Effector memory CD8-positive, alpha-beta T cell (primary cell): ENCODE measurements at places on chromosomes 5 and 9.

GRCh38 chr5:147832541-147832940 lies 1.1 kb upstream of the SPINK1 start:
- no peak for DNase-seq

DNA sequence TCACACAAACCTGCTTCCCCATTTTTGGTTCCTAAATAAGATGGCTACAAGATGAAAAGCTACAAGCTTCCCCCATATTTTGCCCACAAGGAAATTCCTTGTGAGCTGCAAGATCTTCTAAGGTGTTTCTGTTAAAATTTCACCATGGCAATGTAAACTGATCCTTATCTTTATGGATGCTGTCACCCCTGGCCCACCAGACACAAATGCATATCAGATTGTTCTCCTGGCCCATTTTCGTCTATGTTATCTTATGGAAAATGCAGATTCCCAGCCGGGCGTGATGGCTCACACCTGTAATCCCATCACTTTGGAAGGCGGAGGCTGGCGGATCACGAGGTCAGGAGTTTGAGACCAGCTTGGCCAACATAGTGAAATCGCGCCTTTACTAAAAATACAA lies 65.1 kb upstream of the IL6ST start:
- no peak for DNase-seq

GRCh38 chr5:62093976-62094375 lies 212.0 kb upstream of the KIF2A start:
- no peak for DNase-seq

DNA sequence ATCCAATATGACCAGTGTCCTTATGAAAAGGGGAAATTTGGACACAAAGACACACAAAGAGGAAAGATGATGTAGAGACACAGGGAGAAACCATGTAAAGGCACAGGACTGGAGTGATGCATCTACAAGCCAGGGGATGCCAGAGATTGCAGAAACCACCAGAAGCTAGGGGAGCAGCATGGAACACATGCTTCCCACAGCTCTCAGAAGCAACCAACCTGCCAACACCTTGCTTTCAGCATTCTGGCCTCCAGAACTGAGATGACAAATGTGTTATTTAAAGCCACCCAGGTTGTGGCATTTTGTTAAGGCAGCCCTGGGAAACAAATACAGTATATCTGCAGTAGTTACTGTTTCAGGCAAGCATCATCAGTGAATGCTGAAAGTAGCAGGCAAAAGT lies 23.2 kb downstream of the DAP start:
- DNase-seq, result no peak

- no peak for DNase-seq
These were observed 145.9 kb downstream of the FANCC start for GRCh38 chr9:95171596-95171995.

- DNase-seq, result no peak
These were observed 159.8 kb downstream of the TMC1 start for GRCh38 chr9:72681283-72681630.

DNA sequence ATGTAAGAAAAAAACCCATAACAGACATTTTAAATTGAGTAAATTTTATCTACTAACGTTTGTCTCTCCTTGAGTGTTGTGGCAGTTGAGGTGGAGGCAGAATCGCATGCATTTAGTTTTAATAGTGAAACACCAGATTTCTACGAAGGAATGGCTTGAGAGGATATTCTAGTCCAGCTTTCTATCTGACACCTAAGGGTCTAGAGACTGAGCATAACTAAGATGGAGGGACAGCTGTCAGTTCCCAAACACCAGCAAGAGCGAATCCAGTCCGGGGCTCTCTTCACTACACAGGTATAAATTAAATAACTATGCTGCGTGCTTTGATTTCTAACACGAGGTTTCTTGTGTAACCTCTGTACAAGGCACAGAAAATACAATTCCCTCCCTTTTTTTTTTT lies 1.4 kb downstream of the NCBP1 start:
- DNase-seq, result no peak

- no peak for DNase-seq
These were observed 403.7 kb downstream of the LRRC70 start for GRCh38 chr5:62982348-62982747.

- no peak for DNase-seq
These were observed 143.9 kb downstream of the DMRTA1 start for GRCh38 chr9:22590336-22591033.

DNA sequence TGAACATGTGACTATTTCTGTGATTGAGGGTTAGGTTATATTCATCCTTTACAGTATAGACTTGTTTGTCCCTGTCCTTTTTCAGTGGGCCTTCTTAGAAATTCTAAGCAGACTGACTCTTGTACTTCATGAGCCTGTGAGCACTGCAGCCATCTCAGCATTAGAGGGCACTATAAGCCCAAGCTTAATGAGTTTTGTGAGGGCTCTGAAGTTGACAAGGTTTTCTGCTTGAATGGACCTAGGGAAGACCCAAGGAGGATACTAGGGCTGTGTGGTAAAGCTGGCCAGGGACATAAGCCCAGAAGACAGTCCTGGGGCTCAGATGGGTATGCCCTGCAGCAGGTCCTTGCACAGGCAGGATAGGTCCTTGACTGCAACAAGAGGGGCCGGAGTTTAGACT lies 126.5 kb downstream of the MRPS30 start:
- DNase-seq, result no peak

DNA sequence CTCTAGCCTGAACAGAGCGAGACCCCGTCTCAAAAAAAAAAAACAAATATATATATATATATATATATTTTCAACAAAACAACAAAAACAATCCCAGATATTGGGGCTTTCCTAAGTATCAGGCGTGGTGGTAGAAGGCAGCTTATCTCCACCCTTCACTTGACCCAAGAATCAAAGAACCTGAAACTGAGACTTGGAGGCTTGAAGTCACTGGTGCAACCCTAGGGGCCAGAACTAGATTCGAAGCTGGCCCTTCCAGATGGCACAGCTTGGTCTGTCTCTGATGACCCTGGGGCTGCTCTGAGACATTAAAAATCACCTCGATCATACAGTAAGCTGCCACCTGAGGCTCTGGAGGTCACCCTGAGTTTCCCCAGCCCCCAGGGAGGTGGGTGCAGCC lies 1.3 kb upstream of the KCNMB1 start:
- DNase-seq, result no peak
